Stimulated activated CD4-positive, alpha-beta T cell treated with anti-CD3 and anti-CD28 coated beads, TNF-alpha, amount 100 ng/mL, for 48 hours (primary cell): ENCODE measurements at places on chromosomes 12 and 14.

GRCh38 chr12:113829212-113829611 is 136.9 kb downstream of the RBM19 start:
- no peak for DNase-seq

DNA sequence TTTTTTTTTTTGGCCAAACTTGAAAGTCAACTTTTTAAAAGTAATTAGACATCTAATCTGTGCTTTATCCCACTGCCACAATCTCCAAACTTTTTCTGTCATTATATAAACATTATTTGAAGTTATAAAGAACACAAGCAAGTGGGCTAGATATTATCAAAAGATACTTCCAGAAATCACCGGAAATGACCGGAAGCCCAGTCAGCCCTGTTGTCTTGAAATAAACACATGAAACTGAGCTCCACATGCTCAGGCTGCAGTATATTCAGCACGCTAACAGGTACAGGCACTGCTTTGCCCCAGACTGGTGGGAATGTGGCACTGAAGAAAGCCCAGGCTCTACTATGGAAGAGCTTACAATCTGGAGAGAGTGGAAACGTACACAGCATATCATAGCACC is 158.9 kb upstream of the PLEKHG7 start:
- DNase-seq = no peak

DNA sequence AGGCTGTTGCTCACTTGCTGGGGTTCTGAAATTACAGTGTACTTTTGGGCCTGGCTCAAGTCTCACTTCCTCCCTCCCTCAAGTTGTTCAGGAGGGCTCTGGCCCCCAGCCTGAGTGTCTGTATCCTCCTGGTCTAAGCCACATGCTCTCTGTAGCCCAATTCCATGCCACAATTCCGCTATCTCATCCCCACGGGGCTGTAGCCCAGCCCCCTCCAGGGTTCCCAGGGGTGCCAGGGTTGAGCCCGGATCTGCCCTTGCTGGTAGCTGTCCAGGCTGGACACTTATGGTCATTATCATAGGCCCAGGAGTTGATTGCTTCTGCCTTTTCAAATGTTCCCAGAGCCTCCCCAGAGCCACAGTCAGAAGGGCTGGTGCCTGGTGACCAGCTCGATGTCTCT is 65.3 kb downstream of the PRIMA1 start:
- DNase-seq = no peak

GRCh38 chr12:77218278-77218677 is 152.9 kb upstream of the E2F7 start:
- DNase-seq = no peak

- no peak for DNase-seq
These were observed 45.5 kb downstream of the B4GALNT3 start for GRCh38 chr12:505221-505620.

DNA sequence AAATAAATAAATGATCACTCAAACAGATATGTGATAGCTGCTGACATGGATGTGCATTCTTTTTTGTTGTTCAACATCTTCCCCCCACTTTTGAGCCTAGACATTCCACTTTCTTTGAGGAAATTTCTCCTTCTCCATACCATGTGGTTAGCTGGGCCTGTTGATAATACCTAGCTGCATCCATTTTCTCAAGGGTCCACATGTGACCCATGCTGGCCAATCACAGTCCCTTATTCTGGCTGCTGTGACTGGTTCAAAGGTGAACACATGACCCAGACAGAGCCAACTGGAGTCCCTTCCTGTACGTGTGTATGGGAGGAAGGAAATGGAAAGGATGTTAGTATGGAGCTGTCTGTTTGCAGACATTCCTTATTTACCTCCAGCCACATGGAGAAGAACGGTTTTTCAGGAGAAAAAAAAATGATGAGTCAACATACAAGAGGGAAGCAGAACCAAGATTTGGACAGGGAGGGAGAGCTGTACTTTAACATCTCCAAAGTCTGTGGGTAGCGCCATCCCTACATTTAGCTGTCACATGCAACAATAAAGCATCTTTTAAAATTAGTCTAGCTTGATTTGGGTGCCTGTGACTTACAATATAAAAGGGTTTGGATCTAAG is 391.7 kb upstream of the TBX3 start:
- no peak for DNase-seq

DNA sequence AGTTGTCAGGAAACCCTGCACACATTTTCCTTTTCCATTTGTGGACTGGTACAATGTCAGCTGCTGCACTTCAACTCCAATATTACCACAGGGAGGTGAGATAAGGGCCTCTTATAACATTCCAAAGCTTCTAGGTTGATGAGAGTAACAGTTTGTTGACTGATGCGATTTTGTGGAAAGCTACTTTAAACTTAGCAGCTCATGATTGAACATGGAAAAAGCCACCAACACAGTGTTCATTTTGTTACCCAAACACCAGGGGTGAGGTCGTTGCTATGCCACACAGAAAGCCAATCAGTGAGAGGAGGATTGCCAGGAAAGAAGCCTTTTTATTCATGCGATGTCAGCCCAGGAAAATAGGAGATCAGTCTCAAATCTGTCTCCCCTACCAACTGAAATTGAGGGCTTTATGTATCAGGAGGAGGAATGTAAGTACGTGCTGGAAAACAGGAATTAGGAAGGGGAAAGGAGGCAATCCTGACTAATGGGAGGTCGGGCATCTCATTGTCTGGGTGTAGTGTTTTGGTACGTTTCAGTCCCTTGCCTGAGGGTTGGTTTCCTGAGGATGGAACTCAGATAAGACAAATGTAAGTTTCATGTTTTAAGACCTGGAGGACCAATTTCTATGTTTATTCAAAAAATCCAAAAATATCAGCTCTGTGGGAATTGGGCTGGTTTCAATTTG is 92.7 kb upstream of the PLEKHA5 start:
- no peak for DNase-seq
